Fibroblast of gingiva (primary cell): ENCODE measurements at places on chromosomes 7 and 10.

DNA sequence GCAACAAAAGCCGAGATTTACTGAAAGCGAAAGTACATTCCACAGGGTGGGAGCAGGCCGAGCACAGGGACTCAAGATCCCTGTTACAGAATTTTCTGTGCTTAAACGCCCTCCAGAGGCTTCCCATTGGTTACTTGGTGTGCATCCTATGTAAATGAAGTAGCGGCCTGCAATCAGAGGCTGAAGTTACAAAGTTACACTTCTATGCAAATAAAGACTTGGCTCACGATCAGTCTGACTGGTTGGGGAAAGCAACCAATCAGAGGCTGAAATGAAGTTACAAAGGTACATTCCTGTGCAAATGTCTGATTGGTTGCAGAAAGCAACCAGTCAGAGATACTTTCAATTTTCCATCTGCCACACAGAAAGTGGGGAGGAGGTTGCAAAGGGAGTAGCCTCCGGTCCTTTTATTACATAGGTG, 4.1 kb downstream of the ACBD7 start:
- peak; percentile 97 for DNase-seq

GRCh38 chr10:18523025-18523424, 128.4 kb downstream of the NSUN6 start:
- peak; percentile 30 for DNase-seq

DNA sequence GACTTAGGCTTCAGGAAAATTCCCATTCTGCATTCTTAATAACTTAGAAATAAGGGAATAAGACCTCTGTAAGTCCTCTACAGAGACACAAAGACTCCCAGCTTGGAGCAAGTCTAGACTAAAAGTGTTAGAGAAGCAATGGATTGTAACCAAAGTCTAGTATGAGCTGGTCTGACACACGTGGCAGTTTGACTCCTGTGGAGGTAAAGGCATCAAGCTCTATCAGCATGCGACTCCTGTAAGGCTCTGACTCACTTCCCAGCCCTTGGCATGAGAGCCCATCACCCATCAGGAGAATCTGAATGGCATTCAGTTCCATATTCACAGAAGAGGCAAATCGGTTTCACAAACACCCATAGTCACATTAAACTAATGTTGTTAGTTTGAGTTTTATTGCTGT, 4.4 kb upstream of the VSTM4 start:
- no peak for DNase-seq

- DNase-seq: peak; percentile 35
Observed at GRCh38 chr10:73999703-74000102, 1.8 kb downstream of the VCL start.

GRCh38 chr7:133458688-133459087, 205.8 kb downstream of the EXOC4 start:
- no peak for DNase-seq

- peak; percentile 72 for DNase-seq
Observed at GRCh38 chr10:4512671-4513240, 313.3 kb upstream of the AKR1E2 start.

DNA sequence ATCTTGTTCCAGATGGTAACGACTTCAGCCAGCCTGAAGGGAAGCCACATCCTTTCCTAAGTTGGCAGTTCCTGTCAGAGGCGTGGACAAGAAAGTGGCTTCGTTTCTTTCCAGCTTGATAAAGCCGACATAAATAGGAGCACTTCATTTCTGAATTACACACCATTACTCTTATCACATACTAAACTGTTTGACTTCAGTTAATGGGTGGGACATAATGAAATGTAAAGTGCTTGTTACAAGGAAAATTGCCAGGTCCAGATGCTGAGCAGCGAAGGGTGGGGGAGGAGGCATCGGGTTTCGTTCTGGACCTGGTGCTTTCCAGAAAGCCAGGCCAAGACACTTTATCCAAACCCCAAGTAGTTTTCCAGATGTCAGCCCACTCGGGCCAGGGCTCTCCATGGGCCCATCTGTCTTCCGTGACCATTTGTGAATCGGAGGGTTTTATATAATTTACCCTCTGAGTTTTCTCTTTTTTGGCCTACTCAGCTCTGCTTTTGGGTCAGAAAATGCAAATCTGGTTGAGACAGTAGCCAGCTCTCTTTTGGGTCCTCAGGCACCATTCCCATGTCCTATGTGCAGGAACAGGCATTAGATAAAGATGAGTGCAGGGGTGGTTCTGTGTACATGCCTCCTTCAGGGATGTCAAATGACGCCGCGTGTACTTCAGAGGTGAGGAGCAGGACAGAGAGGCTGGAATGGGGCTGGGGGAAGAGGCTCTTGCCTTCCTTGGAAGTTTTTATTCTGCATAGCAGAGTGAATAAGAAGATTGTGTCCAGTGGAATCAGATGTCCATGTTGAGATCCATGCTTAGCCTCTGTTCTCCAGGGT, 90.2 kb downstream of the TACC2 start:
- DNase-seq: no peak

- no peak for DNase-seq
Observed at GRCh38 chr10:116147147-116147905, 125.7 kb downstream of the GFRA1 start.

GRCh38 chr7:2048531-2048930, 184.2 kb downstream of the MAD1L1 start:
- no peak for DNase-seq

GRCh38 chr7:1865571-1866255, 195.6 kb downstream of the ELFN1 start:
- DNase-seq: no peak

- DNase-seq: no peak
Observed at GRCh38 chr10:77548671-77549070, 88.9 kb downstream of the KCNMA1 start.

DNA sequence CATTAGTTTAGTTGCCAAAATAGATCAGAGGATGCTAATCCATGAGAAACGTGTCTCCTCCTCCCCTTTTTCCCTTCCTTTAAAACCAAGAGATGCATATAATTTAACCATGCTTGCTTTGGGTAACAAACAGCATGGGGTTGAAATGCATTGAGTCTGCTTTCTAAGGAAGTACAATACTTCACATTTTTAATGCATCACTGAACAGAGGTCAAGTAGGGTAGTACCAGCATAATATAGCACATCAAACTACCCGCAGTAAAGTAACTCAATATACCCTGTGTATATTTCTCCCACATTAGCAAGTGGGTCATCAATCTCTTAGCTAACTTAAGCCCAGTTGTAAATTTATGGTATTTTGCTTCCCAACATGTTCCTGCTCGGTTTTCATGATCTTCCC, 239.3 kb upstream of the SEMA3C start:
- DNase-seq: no peak

- DNase-seq: peak; percentile 88
Observed at GRCh38 chr7:100602889-100603725, 944 bp downstream of the PCOLCE start.

GRCh38 chr7:43700646-43701499, 28.4 kb downstream of the COA1 start:
- DNase-seq: no peak

GRCh38 chr7:152709287-152710152, 33.6 kb upstream of the XRCC2 start:
- DNase-seq: no peak
